ENCODE measurements at places on chromosomes 1 and 21.

DNA sequence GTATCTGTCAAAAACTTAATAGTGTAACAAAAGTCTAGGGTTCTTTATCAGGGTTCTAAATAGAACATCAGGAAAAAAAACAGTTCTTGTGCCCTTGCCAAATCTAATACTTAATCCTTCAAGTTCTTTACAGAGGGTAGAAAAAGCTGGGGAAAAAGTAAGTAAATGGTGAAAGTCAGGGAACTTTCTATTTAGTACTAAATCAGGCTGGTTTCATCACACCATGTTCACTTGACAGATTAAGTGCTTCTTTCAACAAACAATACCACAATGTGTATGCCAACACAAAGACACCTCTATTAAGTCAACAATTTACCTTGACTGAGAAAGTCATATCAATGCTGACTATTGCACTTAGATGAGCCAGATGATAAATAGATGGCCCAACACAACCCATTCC is 9.7 kb downstream of the DBT start:
- no peak for DNase-seq

GRCh38 chr1:243917177-243917862 is 67.3 kb upstream of the AKT3 start:
- peak; percentile 100 for DNase-seq

DNA sequence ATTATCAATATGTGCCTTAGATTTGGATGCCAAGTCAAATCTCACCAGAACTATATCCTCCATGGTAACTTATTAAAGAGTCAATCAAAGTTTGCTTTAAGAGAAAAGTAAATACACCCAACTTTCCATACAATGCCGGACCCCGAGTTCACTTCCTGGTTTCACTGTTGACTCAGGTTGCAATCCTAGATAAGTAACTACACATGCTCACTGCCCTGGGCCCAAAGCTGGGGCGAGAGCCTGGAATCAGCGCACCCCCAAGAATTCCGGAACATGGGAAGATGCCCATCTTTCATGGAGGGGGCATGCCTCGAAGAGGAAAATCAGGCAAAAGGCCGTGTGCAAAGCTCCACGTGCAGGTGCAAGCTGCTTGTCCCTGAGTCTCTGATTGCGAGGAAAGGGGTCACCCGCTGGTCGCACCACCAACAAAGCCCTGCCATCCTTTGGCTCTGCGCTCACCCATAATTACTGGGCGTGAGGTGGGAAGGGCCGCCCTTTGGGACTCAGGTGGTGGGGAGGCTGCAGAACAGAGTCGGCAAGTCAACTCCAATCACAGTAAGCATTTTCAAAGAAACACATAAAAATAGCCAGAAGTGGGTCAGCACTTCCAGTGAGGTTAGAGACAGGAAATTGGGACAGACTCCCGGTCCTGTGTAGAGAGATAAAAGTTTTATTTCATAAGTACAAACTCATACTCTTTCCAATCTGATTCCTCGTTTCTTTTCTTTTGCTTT is 167.7 kb downstream of the TOMM20 start:
- DNase-seq: no peak

DNA sequence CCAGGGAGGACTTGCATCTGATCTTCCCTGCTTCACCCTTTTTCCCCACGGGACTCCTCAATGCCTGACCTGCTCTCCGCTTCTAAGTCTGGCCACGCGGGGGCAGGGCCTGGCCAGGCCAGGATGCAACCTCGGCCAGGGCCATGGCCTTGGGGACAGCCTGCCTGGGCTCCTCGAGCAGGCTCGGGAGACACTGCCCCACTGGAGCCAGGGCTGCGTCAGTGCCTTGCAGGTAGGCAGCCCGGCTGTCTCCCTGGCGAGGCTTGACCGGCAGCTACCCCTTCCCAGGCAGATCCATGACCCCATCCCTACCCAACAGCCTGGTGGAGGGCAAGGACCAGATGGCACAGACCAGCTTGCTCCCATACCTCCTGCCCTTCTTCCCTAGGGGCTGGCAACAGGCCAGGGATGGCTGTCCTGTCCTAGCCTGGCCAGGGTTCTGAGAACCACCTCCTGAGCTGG is 2.7 kb upstream of the PRDM16 start:
- no peak for DNase-seq

GRCh38 chr1:223429821-223430220 is 36.6 kb downstream of the CCDC185 start:
- DNase-seq: no peak

GRCh38 chr1:196115646-196116045 is 492.6 kb downstream of the KCNT2 start:
- DNase-seq: no peak

- DNase-seq: no peak
Observed at GRCh38 chr1:172764378-172764777, 105.5 kb downstream of the FASLG start.

- DNase-seq: peak; percentile 33
Observed at GRCh38 chr21:46153247-46154154, 1.9 kb downstream of the FTCD start.

DNA sequence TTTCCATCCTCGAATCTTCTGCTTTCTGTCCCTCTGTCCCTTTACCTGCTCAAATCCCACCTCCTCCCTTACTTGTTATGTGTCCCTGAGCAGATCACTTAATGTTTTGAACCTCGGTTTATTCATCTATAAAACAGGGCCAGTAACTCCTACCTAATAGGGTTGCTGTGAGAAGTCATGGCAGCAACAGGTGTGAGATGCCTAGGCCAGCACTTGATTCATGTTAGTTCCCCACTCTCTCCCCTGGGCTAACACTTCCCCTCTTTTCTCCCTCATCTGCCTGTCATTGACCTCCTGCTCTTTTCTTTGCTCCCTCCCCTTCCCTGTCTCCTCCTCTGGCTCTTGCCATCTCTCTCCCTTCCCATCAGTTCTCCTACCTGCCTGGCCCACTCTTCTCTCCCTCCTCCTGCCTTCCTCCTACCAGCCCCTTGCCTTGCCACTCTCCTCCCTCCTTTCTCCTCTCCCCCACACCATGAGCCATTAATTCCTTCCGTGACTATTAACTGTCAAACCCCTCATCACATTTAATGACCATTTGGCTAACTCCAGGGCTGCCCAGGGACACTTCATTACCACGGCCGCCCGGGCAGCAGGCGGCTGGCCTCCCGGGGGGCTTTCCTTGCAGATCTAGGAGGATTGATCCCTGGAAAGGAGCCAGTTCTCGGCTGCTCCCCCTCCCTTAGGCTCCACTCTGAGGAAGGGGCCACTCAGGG is 90.6 kb upstream of the CD1D start:
- DNase-seq: no peak

DNA sequence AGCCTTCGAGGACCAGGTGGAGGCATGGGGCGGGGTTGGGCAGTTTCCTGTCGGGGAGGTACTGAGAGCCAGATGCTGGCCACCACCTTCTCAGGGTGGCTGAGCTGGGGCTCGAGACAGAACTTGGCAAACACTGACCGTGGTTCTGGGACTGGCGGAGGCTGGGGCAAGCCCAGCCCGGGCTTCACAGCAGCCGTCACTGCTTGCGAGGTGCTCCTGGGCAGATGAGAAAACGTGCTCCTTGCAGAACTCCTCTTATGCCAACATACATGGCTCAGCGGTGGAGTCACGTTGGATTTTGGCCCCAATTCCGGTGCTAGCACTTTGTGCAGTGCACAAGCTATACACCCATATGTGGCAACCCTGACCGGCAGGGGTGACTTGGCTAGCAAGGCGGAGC is 69.2 kb downstream of the RUNX3 start:
- DNase-seq: no peak

DNA sequence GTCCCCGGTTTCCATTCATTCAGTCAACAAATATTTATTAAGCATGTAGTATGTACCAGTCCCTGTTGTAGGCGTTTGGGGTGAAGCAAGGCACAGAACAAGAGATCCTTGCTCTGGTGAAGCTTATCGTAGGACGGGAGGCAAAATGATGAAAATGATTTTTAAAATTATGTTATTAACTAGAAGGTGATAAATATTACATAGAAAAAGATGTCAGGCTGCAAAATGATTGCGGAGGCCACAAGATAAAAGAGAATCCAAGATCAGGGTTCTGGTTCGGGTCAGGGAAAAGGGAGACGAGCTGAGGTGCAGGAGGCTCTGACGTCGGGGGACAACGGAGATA is 602 bp upstream of the CGN start:
- no peak for DNase-seq

DNA sequence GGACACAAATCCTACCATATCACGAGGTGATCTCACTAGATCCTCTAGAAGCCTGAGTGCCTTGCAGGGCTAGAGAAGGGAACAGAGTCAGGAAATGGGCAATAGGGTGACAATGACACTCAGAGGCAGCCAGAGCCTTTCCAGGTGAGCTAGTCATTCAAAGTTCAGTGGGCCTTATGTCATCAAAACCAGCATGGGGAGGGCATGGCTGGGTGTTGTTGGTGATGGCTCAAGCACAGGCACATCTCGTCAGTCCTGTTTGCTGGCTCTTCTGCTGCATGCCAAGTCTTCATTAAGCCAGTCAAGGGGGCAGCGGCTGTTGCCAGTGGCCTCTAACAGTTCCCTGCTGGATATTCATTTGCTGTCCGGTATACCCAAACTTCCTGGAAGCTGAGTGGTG is 99.6 kb upstream of the USP24 start:
- DNase-seq: no peak

DNA sequence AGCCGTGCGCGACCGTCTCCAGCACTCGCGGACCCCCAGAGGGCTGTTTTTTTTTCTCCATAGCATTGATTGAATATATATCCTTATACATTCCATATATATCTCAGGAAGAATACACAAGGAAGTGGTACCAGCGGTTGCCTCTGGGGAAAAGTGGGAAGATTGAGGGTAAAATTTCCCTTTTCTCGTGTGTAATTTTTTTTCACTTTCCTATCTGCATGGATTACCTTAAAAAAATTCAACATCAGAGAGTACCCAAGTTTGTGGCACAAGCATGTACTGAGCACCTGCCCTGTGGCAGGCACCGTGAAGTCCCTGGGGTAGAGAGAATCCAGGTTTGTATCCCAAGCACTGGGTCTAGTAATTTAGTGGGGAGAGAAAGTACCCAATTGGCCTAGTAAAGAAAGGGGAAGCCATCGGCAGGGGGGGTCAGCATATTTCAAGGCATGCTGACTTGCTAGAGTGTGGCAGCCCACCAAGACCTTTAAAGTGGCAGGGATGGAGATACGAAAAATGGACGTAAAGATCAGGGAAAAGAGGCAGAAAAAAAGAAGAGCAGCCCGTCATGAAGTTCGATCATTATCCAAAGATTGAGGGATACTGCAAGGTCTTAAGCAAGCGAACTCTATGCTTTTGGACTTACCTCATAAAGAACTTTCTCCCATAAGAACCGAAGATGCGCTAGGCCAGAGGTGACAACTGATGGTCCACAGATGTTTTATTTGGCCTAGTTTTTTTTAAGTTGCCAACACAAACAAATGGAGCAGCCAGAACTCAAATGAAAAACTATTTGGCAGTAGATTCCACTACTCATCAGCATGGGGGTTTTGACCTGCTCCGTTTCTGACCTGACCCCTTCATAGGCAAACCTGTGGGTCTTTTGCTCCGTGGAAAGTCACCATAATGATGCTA is 1.5 kb upstream of the HMGN1 start:
- DNase-seq: no peak

GRCh38 chr1:211318576-211319280 is 7.9 kb upstream of the TRAF5 start:
- no peak for DNase-seq

DNA sequence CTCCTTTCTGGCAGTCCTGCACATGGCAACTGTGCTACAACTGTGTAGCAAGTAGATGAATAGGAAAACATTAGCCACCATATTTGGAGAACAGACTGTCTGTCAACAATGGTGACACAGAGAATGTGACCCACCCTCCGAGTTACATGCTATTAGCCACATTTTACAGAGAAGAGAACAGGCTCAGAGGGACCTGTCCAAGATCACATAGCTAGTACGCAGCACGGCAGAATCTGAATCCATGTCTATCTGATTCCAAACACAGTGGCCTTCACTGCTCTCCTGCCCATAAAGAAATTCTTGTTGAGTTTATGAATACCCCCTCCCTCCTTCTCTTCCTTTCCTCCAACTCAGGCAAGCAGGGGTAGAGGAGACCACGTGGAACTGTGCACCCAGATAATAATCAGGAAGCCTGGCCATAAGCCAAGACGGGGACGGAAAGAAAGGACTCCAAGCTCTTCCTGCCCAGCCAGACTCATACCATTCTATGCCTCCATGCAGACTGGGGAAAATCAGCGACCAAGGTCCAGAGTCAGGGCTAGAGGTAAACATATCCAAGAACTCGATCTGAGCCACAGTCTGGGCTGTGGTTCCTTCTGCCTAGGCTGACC is 78.8 kb downstream of the TRABD2B start:
- no peak for DNase-seq

- no peak for DNase-seq
Observed at GRCh38 chr1:198903203-198903602, 264.4 kb downstream of the PTPRC start.

DNA sequence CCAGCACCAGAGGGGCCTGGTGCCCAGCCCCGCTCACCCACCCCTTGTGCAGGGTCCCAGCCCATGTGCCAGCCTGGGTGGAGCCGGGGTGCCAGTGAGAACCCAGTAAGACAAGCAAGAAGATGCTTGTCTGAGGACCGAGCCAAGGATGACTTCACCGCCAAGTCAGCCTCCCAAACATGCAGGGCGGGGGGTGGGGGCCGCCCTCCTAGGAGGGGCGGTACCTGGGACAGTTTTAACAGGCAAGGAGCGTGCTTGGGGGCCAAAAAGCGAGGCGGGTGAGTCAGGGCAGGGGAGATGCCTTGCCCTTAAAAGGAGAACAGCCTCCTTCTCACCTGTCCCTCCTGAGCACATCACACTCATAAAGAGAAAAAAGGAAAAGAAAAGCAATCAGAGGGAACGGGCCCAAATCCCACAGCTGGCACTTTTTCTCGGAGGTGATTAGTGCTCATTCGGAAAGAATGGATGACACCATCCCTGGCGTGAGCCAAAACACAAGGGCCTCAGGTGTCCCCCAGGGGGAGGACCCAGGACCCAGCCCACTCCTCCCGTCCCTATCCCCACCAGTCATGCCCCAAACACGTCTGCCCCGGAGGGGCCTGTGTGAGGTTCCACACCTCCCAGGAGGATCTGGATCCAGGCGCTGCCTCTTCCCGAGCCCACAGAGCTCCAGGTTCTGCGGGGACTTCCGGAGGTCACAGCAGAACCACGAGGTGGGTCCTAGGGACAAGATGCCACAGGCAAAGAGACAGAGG is 77.6 kb upstream of the IFFO2 start:
- DNase-seq: no peak

DNA sequence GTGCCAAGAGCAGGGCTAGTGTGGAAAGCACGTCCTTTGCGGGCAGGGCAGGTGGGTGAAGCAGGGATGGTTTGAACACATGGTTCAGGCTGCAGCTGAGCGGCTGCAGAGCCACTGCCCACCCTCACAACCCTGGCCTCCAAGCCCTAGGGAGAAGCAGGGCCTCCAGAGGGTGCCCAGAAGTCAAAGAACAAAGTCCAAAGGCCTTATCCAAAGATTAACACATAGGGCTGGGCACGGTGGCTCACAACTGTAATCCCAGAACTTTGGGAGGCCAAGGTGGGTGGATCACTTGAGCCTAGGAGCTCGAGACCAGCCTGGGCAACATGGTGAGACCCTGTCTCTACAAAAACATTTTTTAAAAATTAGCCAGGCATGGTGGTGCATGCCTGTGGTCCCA is 46.8 kb downstream of the CAPN8 start:
- DNase-seq: no peak

GRCh38 chr1:60133848-60134247 is 60.3 kb upstream of the C1orf87 start:
- DNase-seq: no peak
